BE2C (cell line): ENCODE measurements at places on chromosomes 11 and 22.
A peak's percentile ranks its signal among the peaks of the same experiment; 100 is the strongest.

DNA sequence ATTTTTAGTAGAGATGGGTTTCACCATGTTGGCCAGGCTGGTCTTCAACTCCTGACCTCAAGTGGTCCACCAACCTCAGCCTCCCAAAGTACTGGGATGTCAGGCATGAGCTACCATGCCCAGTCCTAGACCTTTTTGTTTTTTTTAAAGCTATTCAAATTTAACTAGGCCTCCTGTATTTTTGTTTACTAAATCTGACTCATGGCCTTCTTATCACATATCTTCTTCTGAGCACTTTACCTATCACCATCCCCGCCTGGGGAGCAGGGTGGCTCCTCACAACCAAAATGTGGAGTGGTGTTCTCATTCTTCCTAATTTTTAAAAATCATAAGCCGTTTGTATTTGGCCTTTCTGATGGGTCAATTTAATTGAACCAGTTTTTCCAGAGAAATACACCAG, 92.6 kb downstream of the DBX1 start:
- DNase-seq, result no peak

DNA sequence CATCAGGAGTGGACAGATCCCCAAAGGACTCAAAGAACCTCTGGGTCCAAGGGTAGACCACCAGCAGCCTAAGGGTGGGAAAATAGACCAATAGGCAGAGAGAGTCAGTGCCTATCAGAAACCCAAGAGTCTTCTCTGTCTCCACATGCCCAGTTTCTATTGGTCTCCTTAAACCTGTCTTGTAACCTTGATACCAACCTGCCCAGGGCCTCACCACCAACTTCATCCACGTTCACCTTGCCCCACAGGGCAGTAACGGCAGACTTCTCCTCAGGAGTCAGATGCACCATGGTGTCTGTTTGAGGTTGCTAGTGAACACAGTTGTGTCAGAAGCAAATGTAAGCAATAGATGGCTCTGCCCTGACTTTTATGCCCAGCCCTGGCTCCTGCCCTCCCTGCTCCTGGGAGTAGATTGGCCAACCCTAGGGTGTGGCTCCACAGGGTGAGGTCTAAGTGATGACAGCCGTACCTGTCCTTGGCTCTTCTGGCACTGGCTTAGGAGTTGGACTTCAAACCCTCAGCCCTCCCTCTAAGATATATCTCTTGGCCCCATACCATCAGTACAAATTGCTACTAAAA, at the start of gene HBB:
Gene HBB (minus strand): TSS at position 340 of the 579 bp plus-strand sequence. CDS start 50 bp downstream, at position 290.
- DNase-seq, result no peak

DNA sequence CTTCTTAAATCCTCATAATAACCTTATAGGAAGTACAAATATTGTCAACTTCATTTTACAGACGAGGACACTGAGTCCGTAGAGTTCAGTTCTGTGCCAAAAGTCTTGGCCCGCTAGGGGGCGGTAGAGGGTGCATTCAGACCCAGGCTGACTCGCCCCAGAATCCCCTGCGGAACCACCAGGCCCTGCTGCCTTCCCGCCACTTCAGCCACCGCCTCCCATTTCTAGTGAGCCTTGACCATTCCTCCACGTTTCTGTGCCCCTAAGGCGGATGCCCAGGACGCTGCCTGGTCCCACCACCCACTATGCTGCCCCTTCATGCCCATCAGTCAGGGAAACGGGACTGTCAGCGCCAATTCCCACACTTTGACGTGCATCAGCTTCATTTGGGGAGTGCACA, 19.1 kb downstream of the SYT13 start:
- peak; percentile 34 for DNase-seq

DNA sequence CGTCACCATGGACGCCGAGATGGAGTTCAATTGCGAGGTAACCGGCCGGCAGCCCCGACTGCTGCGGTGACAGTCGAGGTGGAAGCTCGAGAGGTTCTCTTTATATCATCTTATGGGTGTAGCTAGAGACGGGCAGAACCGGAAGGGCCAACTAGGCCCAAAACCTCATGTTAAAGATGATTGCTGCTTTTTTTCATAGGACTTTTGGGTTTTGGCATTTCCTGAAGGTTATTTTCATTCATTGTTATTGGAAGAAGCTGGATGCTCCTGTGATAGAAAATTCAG, 585 bp downstream of the NF2 start:
- no peak for DNase-seq

DNA sequence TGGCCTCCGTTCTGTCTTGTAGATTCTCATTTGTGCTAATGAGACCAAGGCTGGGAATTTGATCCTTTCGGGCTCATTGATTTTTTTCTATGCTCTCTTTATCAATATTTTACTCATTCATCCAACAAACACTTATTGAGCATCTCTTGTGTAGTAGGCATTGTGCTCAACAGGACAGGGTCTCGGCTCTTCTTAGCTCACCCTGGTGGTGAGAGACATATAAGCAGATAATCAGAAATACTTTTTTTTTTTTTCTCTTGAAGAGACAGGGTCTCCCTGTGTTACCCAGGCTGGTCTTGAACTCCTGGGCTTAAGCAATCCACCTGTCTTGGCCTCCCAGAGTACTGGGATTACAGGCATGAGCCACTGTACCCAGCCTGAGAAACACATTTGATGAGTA, 48.0 kb upstream of the SLC5A1 start:
- DNase-seq, result no peak

DNA sequence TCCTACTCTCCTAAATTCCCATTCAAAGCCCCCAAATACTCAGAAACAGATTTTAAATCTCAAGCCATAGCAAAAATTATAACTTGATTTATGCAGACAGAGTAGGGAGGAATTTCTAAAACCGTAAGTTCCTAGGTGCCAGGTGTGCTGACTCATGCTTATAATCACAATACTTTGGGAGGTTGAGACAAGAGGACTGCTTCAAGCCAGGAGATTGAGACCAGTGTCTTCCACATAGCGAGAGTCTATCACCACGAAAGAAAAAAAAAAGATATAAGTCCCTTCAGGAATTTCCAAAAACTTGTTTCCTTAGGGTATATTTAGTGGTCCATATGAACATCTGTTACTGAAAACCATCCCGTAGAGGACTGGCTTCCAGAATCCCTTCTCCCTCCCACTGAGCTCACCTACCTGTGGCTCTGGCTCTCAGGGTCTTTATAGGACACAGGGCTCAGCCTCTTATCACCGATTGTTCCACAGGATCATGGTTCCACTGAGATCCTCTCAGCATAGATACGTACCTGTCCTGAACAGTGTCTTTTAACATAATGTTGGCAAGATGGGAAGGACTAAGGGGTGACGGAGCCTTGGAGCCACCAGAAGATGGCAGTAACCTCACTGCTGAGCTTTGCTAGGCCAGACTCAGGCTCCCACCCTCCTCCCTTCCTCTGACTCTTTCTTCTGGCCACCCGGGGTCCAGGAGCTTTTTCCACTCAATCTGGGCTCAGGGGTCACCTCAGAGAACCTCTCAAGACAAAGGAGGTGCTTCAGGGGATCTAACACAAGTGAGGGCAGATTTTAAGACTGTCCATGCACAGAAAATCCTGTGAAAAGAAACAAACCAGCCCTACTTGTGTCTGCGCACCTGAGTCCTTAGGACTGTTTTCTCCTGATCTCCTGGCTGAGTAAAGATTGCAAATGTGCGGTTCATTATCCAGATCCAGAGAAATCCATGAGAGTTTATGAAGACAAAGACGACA, 117.5 kb upstream of the TOP3B start:
- DNase-seq, result no peak

DNA sequence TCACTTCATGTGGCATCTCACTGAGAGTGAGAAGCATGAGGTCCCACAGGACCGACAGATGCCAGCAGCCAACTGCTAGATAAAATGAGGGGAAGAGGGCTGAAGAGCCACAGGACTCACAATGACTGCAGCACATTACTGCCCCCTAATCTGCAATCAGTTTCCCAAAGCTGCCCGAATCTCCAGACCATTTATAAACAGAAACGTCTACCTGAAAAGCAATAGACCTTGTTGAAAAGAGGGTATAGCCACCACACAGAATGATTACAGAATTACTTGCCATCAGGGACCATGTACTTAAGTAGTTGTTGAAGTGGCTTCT, 12.4 kb upstream of the TEF start:
- DNase-seq, result no peak

- DNase-seq, result no peak
Observed at GRCh38 chr11:64379160-64379559, 20.2 kb downstream of the RPS6KA4 start.

- no peak for DNase-seq
Observed at GRCh38 chr22:28958611-28959010, 75.2 kb downstream of the ZNRF3 start.

DNA sequence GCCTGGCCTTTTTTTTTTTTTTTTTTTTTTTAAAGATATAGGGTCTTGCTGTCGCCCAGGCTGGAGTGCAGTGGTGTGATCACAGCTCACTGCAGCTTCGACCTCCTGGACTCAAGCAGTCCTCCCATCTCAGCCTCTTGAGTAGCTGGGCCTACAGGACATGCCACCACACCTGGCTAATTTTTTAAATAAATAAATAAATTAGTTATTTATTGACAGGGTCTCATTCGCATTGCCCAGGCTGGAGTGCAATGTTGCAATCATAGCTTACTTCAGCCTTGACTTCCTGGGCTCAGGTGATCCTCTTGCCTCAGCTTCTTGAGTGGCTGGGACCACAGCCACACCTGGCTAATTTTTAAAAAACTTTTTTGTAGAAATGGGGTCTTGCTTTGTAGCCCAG, 10.5 kb downstream of the AP2A2 start:
- DNase-seq, result no peak

- DNase-seq, result no peak
Observed at GRCh38 chr22:19419086-19419463, 12.5 kb downstream of the HIRA start.

- DNase-seq, result no peak
Observed at GRCh38 chr11:7511401-7511800, 2.4 kb upstream of the PPFIBP2 start.

DNA sequence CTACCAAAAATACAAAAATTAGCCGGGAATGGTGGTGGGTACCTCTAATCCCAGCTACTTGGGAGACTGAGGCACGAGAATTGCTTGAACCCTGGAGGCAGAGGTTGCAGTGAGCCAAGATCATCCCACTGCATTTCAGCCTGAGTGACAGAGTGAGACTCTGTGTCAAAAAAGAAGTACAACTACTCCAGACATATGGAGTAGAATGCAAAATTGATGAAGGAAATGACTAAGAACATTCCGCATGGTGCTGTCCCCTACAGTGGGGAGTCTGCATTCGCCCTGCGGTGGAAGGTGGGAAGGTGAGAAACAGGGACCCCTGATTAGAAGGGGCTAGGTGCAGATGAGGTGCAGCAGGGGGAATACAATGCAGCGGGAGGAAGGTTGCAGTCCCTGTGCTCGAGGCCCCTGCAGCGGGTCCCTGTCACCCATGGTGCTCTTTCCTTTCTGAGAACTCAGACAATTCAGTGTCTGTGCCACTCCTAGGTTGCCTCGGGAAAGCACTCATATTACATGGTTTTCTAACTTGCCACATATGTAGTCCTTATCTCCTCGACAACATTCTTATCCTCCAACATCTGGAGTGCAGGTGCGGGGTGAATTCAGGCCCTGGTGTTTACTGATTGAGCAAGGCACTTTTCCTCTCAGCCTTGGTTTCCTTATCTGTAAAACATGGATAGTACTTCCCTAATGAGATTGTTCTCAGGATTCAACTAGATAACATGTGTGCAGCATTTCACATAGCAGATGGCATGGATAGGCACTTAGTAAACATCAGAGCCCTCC, 5.2 kb downstream of the POLD4 start:
- DNase-seq, result no peak

DNA sequence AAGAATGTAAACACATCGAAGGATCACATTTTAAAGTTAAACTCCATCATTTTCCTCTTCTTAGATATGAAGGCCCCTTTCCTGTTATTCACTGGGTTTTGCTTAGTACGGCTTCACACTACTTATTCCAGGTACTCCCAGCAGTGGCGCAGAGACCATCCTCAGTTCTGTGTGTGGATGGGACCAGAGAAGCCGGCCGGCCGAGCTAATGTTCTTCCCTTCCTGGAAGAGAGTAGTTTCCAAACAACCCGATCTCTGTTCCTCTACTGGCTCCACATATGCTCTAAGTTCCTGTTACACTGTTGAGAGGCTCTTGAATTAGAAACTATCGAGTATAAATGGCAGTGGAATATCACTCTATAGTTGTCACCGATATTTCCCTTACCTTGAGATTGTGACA, 684 bp upstream of the NFRKB start:
- DNase-seq, result no peak

DNA sequence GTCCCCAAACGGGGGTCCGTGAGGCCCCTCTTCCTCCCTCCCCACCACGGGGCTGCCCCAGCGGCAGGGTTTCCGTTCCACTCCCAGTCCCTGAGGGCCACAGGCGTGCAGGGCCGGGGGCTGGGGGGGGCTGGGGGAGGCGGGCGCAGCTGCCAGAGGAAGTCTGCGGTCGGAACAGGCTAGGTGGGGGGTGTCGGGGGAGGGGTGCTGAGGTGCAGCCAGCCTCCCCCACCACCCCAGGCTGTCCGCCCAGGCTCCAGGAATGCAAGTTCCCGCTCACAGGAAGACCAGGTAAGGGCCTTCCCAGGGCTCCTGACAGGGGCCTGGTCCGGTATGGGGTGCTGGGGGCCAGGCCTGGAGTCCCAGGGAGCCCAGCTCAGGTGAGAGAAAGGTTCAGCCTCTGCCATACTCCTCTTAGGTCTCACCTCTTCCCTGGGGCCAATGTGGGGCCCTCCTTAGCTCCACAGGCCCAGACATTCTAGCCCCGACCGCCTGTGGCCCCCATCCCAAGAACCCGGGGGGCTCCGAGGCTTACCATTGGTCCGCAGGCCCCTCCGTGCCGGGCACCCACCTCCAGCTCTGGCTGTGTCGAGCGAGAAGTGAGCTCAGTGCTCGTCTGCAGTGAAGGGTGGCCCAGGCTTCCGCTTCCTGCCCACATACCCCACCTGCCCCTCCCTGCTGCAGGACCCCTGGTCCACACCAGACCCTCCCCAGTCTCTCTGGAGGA, at the start of gene PTPRCAP:
Gene PTPRCAP (minus strand): TSS at position 601 of the 727 bp plus-strand sequence. CDS start 63 bp downstream, at position 538.
- DNase-seq, result no peak

DNA sequence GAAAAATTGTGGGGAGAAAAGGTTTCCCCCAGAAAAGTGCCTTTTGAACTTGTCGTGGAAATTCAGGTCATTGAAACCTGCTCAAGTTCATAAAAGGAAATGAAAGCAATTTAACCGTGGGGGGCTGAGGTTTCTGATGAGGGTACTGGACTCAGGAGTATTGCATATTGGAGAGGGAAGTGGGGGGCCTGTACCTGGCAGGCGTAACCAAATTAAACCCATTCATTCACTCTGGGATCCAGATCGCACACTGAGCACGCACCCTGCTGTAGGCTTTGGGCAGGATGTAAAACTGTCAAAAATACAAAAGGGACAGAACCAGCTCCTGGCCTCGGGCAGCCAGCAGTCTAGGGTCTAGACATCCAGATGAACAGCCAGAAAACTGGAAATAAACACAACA, 1517.4 kb downstream of the BRD1 start:
- DNase-seq, result no peak
